ENCODE measurements at places on chromosomes 1 and 21. TPM values are rescaled to one million over a fixed set of nuclear protein-coding genes. Genes with fewer than 3 reads are reported as not detected.

SLC5A9 gene
- total RNA-seq = not detected

TTLL7 gene
- total RNA-seq = 7.7 TPM

AHDC1 gene
- total RNA-seq = 13.6 TPM

TOE1 gene
- 5.4 TPM for total RNA-seq

C1orf185 gene
- not detected for total RNA-seq

RAB7B gene
- 24.5 TPM for total RNA-seq

CAPN9 gene
- total RNA-seq = not detected

PRRX1 gene
- 115 TPM for total RNA-seq

TNFRSF4 gene
- not detected for total RNA-seq

CFHR3 gene
- not detected for total RNA-seq

FBXO42 gene
- 26.9 TPM for total RNA-seq

TNNT2 gene
- not detected for total RNA-seq

WDR3 gene
- total RNA-seq = 7.0 TPM

All from subcutaneous adipose tissue (tissue), 4 donors.